ENCODE measurements at places on chromosomes 1 and 21.

DNA sequence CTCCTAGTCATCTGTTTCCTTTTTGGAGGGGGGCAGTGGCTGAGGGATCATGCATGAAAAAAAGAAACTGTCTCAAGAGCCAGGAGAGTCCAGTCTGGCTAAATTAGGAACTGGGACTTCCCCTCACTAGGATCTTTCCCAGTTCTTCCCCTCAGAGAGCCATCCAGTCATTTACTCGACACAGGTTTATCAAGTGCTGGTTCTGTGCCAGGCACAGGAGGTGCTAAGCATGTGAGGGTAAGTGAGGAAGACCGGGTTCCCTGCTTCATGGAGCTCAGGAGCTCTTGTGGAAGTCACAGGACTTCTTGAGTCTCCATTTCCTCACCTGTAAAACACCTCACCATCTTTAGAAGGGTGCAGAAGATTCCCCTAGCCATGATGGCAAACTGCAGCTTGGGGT, 8.6 kb upstream of the NUAK2 start:
- no peak for DNase-seq

DNA sequence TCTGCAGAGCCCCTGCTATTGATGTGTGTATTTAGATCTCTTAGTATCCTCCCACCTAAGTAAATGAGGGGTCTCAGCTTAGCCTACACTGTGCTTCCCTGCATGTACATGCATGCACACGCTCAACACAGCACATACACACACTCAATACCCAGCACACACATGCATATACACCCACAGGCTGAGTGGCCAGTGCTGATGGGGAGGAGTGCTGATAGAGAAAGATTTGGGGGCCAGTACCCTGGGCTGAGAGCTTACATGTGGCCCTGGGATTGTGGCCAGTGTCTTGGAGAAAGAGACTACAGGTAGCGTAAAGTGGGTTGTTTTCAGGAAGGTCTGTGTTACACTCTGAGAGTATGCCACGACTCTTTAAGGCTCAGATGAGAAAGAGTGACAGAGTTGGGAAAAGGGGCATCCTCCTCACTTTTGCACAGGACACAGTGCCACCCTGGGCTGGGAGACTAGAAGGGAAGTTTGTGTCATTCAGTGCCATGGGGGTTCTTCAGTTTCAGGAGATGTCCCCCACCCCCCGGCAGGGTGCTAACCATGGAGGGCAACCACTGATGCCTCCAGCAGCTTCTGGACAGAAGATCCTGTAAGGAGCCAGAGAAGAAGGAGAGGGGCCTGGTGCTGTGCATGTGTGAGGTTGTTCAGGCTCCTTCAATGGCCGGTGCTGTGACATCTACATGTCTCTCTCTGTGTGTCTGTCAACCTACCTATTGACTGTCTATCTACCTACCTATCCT, 166.8 kb downstream of the RHOU start:
- DNase-seq: no peak

- no peak for DNase-seq
Observed at GRCh38 chr1:2629627-2630497, 3.0 kb downstream of the MMEL1 start.

GRCh38 chr21:14245711-14246110, 29.8 kb downstream of the RBM11 start:
- no peak for DNase-seq

GRCh38 chr1:43207229-43207853, 35.2 kb downstream of the CFAP57 start:
- DNase-seq: peak; percentile 71

DNA sequence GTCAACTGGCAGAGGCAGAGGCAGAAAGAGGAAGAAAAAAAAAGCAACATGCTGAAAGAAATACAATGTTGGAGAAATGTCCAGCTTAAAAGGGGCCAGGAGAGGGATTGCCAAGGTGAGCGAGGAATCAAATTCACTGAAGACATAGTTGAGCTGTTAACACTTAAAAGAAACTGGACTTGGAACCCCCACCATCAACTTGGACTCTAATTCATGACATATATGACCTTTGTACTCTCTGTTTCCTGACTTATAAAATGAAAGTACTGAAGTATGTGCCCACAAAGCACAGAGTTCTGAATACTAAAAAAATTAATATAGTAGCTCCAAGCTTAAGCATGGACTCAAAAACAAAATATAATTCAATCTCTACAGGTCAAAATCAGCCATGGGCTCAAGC, 16.1 kb downstream of the PRR9 start:
- DNase-seq: no peak

DNA sequence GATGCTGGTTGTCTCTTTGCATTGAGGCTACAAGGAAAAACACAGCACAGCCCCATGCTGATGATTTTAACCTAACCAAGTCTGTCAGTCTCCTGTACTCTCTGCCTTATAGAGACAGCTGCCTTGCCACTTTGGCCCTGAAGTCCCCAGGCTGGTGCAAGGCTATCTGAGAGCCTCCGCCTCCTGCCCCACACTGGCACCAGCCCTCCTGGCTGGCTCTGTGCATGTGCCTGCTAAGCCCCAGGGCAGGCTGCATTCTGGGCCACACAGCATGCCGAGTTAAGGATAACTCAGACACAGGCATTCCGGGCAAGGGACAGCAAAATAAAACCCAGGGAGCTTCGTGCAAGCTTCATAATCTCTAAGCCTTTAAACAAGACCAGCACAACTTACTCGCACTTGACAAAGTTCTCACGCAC, 910 bp downstream of the RUNX1 start:
- DNase-seq: no peak

DNA sequence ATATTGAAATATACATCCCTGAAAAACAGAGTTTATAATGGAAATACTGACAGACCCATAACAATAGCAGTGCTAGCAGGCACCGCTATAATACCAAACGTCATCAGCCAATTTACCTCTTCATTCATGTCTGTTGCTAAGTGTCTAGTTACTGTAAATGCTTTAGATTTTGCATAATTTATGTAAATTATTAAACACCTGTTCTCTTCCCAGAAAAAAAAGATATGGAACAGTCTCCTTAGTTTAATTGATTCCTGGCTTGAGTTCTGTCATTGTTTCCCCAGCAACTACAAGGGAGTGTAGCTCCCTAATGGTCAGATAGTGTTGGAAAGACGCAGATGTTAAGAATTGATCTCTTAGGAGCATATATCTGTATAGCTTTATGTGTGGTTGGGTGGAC, 817.9 kb upstream of the ADGRL2 start:
- no peak for DNase-seq

GRCh38 chr1:38005195-38006007, at the start of gene FHL3:
FHL3 (minus strand) TSS chr1:38005514; CDS start chr1:37999412, 6,102 bp downstream.
- DNase-seq: no peak

- DNase-seq: no peak
Observed at GRCh38 chr1:150516050-150516591, 569 bp downstream of the FALEC start.

DNA sequence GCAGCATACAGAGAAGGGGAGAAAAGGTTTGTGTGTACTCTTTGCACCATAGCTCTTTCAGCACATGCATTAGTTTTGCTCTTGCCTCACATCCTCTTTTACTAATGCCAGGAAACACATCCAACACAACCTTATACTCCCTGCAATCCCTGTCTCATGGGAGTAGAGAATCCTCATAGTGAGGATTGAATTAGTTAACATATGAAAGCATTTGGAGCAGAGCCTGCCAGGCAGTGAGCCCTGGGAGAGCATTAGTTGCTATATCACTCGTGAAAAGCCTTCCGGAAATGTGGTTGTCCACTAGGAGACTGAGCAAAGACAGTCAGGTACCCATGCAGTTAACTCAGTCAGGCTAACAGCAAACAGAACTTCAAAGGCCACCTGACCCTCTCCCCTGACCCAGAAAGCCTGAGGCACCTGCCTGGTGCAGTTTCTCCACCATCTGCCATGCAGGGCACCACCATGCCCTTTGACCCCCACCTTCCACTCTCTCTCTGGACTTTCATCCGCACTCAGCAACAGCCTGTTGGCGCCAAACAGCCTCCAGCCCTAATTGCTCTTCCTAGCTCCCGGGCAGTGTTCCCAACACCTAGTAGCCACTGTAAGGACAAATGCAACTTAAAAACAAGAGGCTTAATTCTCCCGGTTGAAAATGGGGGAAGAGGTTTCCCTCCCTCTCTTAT, 14.9 kb upstream of the AGT start:
- DNase-seq: no peak

GRCh38 chr1:108049178-108049819, 84.3 kb upstream of the VAV3 start:
- DNase-seq: peak; percentile 9

DNA sequence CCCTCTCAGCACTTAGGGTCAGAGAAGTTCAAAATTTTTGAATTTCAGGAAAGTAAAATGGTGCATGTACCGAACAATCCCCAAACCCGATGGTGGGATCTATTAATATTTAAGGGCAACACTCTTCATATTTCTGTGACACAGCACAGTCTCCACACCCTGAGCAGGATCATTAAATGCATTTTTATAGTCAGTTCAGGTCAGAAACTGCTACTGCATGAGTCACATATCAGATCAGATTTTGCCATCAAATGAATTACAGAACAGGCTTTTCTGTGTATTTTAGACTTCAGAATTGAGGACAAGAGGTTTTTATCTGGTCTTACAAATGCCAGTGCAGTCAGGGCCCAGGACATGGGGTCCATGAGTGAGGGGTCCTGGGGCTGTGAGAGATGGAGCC, 79.2 kb downstream of the RIPK4 start:
- no peak for DNase-seq

DNA sequence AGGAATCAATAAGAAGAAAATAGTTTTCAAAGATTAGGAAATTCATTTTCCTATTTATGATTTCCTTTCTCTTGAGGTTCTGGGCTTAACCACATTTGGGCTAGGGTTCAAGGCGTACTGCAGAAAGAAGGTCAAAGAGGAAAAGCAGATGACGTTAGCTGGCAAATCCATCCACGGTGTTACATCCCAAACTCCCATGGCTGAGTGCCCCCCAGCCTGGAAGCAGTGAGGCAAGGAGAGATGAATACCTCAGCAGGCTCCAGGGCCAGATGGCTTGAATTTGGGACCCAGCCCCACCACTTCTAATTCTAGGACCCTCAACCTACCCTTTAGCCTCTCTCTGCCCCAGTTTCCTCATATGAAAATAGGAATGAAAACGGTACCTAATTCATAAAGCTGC, 17.7 kb downstream of the SUSD4 start:
- no peak for DNase-seq

GRCh38 chr1:27049607-27050006, 37.0 kb upstream of the TENT5B start:
- DNase-seq: no peak

- peak; percentile 2 for DNase-seq
Observed at GRCh38 chr1:237327061-237327460, 285.1 kb downstream of the RYR2 start.

GRCh38 chr1:227950735-227951346, 3.1 kb upstream of the WNT9A start:
- DNase-seq: no peak

DNA sequence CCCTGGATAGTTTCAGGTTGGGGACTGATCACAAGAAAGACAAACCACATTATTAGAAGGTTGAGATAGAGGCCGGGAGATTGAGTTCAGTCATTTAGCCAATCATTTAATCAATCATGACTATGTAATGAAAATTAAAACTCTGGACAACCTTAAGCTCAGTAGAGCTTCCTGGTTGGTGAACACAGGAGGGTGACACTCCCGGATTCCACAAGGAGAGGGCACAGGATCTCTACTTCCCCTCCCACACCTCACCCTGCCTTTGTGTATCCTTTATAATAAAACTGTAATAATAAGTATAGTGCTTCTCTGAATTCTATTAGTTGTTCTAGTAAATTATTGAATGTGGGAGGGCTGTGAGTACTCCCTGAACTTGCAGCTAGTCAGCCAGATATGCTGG, 150.1 kb downstream of the PIK3R3 start:
- no peak for DNase-seq

- DNase-seq: no peak
Observed at GRCh38 chr1:185895208-185895900, 161.2 kb downstream of the HMCN1 start.

GRCh38 chr1:202723708-202724107, 13.5 kb upstream of the SYT2 start:
- no peak for DNase-seq

DNA sequence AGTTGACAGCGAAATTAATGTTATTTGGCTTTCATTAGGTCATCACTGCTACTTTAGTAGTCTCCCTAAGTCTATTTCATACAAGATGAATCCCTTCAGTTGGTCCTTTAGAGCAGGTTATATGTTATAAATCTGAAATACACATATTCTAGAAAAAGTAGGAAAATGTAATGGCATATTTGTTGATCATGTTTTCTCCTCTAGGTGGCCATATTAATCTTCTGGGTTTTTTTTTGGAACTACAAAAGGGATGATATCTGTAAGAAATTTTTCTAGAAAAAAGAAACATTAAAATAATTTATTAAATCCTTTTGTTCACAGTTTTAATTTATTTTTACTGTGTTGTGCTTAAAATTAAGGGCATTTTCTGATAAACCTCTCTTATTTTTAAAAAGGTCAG, 87.9 kb downstream of the SYT14 start:
- DNase-seq: no peak

DNA sequence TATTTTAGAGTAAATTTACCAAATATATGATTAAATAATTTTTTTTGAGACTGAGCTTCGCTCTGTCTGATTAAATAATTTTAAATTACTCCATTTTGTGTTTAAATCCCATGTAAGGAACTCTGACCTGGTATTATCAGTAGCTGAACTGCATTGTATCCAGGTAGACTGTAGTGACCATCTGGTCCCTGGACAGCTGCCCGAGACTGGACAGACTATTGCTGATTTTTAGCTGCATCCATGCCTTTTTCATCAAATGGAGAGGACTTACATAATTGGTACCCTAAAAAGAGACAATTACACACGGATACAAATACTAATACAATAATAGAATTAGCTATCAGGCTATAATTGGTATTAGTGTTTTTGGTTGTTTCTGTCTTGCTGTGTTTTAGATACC, 20.6 kb downstream of the OLFM3 start:
- no peak for DNase-seq

DNA sequence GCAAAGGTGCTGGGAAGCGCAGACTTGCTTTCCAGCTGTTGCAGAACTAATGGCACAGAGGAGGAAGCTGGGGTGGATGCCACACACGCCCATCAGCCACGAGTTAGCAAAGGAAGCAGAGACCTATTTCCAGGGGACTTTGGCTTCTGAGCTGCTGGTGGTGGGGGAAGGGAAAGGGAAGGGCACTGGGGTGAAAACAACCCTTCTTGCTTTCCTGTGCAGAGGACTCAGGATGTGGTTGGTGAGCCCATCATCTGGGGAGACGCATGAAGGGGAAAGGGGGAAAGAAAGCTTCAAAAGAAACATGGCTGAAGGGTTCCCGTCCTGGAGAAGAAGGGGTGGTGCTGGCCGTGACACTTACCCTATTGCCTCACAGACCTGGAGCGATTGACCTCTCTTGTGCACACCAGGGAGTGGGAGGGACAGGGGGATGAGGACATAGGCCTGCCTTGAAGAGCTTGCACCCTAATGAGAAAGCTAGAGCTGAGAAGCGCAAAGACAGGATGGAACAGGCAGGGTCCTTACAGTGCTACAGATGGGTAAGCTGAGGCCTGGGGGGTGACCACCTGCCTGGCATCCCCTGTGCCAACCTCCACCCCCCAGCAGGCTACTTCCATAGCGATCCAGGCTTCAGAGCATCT, 140.8 kb upstream of the RAB4A start:
- no peak for DNase-seq

All from A549 (cell line).